ENCODE measurements at places on chromosomes 6 and 20.

- DNase-seq: no peak
Observed at GRCh38 chr6:127459231-127459641, at the start of gene KIAA0408. Gene KIAA0408, minus strand, starts transcription at chr6:127459389. Its CDS starts 5,408 bp downstream, at chr6:127453981.

- no peak for DNase-seq
Observed at GRCh38 chr20:37945091-37945547, 42.2 kb downstream of the VSTM2L start.

- no peak for DNase-seq
Observed at GRCh38 chr20:11783102-11783850, 134.4 kb upstream of the BTBD3 start.

GRCh38 chr6:107539409-107539808 is 49.5 kb downstream of the SOBP start:
- no peak for DNase-seq

- DNase-seq: no peak
Observed at GRCh38 chr20:24385547-24385946, 83.9 kb upstream of the SYNDIG1 start.

DNA sequence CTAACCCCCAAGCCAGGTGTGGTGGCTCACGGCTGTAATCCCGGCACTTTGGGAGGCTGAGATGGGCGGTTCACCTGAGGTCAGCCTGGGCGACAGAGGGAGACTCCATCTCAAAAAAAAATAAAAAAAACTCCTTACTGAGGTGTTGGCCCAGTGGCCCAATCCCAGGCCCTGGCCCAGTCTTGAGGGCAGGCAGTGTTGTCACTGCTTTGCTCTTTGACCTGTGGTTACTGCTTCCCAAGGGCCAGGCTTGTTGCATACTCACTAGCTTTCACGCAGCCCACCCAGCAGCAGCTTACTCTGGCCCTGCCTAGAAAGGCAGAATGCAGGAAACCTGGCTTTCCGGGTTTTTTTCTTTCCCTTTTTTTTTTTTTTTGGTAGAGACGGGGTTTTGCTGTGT is 13.2 kb downstream of the CNPY3 start:
- DNase-seq: no peak

GRCh38 chr6:36727505-36728021 is 29.9 kb downstream of the RAB44 start:
- no peak for DNase-seq

GRCh38 chr20:3010985-3011723 is 32.3 kb upstream of the GNRH2 start:
- no peak for DNase-seq

DNA sequence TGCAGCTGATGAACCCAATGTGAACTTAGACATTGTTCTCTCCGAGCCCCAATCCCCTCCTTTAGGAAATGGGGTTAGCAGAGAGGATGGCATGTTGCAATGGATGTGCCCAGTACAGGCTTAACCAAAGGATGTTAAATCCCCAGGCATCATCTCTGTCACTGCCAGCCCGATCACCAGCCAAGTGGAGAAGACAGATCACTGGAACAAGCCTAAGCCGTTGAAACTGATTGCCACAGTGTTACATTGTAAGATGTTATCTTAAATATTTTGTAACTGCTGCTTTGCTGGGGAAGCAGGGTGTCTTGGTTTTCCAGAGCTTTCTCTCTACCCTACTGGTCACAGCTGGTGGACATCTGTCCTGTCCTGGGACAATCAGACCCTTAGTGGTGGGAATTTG is 783.4 kb upstream of the CHD6 start:
- DNase-seq: no peak

- DNase-seq: no peak
Observed at GRCh38 chr6:138480279-138480949, 18.9 kb downstream of the NHSL1 start.

GRCh38 chr6:24332317-24332716 is 25.5 kb downstream of the DCDC2 start:
- peak; percentile 27 for DNase-seq
